Fibroblast of gingiva (primary cell): ENCODE measurements at places on chromosomes 7 and 10.

- peak; percentile 17 for DNase-seq
Measured at GRCh38 chr10:13977861-13978532, 352.7 kb downstream of the FRMD4A start.

- DNase-seq = peak; percentile 23
Measured at GRCh38 chr10:11934262-11934661, 108.3 kb downstream of the UPF2 start.

GRCh38 chr7:96250776-96251361 lies 71.0 kb downstream of the SLC25A13 start:
- no peak for DNase-seq

- DNase-seq = no peak
Measured at GRCh38 chr10:82910301-82910700, 1035.3 kb downstream of the NRG3 start.

DNA sequence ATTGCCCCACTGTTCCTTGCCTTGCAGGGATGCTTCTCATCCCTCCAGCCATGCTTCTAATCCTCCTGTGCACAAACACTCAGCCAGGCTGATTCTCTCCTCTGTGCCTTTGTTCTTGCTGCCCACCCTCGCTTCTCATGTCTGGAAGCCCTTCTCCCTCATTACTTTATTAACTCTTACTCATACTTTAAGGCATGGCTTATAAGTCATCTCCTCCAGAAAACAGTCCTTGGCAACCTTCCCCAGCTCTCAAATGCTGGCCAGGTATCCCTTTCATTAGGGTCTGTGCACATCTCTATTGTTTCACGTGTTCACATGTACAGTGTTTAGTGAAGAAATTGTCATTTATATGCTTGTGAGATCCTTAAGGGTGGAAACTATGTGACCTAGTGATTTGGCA lies 62.9 kb downstream of the ITGB8 start:
- no peak for DNase-seq

- DNase-seq = peak; percentile 27
Measured at GRCh38 chr10:51244748-51245490, 170.6 kb downstream of the PRKG1 start.

GRCh38 chr7:7438851-7439250 lies 96.8 kb downstream of the COL28A1 start:
- DNase-seq = peak; percentile 96
